ENCODE measurements at places on chromosomes 5 and 9. TPM values are rescaled to one million over a fixed set of nuclear protein-coding genes. Genes with fewer than 3 reads are reported as not detected.
A peak's percentile ranks its signal among the peaks of the same experiment; 100 is the strongest.

The ZNF474 gene
- total RNA-seq: 0.66 TPM

The CATSPER3 gene
- total RNA-seq: 0.31 TPM

DNA sequence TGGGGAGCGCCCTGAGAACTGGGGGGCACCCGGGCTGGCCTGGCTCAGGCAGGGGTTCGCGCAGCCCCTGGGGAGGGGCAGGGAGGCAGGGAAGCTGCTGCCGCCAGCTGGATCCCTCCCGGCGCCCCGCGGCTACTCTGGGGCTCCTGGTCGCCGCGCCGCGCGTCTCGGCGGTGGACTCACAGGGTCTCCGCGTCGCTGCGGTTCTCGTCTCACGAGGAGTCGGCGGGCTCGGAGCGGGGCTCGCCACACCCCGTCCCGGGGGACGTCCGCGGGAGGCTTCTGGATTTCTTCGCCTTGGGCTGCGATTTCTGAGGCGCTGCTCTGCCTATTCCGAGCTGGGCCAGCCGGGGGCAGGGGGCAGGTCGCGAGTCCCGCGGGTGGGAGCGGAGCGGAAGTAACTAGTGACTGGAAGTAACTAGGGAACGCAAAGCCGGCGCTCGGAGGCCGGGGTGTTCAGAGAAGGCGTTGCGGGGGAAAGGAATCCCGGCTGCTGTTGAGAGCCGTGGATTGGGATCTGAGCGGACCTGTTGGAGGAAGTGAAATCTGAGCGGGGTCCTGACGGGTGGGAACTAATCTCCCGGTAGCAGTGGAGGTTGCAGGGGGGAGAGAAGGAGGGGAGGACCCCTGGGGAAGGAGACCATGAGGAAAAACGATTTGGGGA lies 511 bp downstream of the CYSTM1 start:
- peak; percentile 83 for DNase-seq

DNA sequence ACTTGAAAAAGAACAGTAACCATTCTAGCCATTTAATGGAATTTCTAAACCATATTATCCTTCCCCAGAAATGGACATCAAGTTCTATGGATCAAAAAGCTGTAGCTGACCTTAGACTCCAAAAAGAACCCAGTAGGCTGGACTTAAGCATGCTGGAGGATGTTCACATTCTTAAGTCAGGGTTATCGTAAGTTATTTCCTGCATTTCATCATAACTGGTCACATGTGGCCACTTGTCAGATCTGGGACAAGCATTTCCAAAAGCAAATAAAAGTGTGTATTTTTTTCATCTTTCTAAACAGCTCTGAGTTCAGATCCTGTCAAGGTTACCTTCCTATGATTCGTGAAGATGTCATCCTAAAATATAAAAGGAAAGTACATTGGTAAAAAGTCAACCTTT lies 274.5 kb upstream of the PTGER4 start:
- no peak for DNase-seq

Data from muscle of leg (tissue), 16 donors.